Right lobe of liver (tissue), 6 donors: ENCODE measurements at places on chromosomes 2 and 18. TPM values are rescaled to one million over a fixed set of nuclear protein-coding genes. Genes with fewer than 3 reads are reported as not detected.

DNA sequence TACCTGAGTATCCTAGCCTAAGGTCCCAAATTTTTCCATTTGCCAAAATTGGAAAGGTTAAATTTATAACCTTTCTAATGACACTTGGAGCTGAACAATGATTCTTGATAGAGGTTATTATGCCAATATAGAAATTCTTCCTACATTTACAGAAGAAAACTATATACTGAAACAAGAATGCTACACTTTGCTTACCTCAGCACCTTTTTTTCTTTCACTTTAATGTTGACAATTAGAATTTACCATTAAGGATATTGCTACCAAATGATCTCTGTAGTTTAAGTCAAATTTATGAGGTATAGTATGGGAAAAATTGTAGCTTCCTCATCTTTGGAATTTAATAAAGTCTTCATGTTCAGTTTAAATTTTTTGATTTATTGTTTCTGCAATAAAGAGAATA is 577.0 kb downstream of the NR4A2 start:
- no peak for DNase-seq

Gene HOXD8
- not detected for total RNA-seq

DNA sequence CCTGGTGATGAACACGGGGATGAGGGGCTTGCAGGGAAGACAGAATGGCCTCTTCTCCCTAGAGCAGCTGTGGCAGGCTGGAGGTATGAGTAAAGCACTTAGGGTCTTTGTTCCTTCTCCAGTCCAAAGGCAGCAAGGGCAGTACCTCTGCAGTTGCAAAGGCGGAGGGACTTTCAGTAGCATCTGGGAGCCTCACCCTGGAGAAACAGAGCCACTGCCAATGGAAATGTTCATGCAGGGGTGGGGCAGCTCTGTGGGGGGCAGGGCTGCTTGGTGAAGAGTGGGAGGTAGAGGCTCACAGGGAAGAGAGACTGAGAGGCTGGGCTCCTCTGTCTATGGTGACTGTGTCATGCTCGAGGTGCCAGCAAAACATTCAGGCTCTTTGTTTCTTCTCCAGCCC is 344.1 kb upstream of the CHAC2 start:
- no peak for DNase-seq

GRCh38 chr2:28377195-28377816 is 15.4 kb upstream of the FOSL2 start:
- peak; percentile 23 for DNase-seq

Gene CDH7
- total RNA-seq, result not detected

DNA sequence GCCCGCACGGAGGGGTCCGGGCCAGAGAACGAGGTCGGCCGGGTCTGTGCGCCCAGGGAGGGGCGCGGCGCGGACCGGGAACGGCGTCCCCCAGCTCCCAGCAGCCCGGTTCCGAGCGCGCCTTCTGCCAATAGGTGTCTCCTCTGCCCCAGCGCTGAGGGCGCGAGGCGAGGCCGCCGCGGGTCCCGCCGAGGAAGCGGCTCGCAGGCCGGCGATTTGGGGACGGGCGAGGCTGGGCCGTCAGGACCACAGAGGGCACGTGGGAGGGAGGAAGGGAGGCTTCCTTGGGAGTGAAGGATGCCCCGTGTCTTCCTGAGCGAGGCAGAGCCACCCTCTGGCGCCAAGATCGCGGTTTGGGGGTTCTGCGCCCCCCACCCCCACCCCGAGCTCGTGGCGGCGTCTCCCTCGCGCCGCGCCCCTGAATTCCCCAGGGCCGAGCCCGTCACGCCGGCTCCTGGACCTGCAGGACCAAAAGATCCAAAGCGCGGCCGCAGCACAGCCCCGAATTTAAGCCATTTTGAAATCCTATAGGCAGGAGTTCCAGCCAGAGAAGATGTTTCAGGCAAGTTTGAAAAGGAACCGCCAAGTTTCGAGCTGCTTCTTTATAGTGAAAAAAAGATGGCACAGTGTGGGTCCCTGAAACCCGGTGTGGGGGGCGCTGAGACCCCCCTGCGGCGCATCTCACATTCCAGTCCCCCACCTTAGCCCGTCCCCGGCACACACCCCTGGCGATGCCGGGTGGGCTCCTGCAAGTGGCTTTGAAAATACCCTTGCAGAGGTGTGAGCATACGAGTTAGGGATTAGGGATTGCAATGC is 909 bp downstream of the NFATC1 start:
- DNase-seq, result peak; percentile 70

DNA sequence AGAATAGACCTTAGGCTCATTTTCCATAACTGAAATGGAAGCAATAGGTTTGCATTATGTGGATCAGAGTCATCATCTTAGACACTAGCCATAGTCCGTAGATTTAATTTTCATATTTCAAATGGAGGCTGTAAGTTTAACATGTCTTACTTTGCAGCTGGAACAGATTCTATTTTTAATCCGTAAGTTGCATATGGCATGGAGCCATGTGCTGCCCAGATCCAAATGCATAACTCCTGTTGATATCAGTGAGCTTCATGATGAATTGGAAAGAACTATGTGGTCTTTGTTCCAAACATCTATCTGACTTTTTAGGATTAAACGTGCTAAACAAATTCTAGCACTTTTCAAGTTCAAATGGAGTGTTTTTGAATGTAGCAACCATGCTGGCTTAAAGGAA is 43.4 kb downstream of the MEIS1 start:
- no peak for DNase-seq
